ENCODE measurements at places on chromosomes 7 and 10.

- DNase-seq = no peak
Observed at GRCh38 chr10:129365767-129366402, 101.2 kb upstream of the MGMT start.

- no peak for DNase-seq
Observed at GRCh38 chr7:140034421-140034820, 28.3 kb downstream of the PARP12 start.

DNA sequence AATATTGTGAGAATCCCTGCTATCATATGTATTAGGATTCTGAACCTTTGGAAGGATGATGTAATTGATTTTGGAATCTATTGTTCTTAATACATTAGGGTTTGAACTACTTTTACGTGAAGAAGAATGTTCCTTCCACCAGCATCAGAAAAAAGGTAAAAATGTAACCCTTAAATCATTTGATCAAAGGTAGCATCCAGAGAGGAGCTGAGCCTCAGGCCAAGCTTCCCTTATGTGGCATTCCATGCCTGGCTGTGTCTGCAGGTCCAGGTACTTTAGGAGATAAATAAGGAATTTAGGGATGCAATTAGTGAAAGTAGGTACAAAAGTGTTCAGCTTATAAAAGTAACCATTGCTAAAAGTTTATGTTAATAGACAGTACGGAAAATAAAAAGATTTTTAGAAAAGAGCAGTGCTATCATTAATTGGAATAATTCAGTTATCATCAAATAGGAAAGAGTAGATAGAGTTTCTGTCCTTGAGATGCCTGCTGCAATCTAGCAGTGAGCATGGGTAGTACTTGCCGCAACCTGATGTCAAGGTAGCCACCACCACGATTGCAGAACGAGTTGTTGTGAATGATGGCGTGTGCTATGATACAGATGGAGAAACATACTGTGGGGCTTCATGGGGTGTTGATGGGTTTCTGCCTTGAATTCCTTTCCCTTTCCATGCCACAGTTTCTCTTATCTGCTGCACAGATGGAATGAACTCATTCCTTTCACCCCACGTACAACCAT is 228.8 kb downstream of the GATA3 start:
- DNase-seq = no peak

GRCh38 chr10:131314148-131314547 is 2.6 kb upstream of the TCERG1L start:
- DNase-seq = no peak

DNA sequence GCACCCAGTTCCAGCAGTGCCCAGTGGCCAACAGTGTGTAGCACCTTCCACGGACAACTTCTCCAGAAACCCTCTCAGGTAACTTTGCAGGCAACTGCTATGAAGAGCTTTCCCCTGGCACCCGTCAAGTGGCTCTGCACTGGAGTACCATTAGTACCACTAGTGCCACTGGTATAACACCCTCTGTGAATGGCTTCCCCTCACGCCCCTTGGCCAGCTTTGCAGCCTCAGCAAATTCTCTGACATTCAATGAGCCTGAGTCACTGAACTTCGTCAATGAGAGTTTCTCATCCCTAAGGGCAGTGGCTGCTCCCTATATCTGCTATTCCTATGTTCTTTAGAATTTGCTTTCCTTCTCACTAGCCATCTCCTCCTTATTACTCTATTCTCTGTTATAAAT is 7.6 kb upstream of the HERPUD2 start:
- DNase-seq = no peak

- no peak for DNase-seq
Observed at GRCh38 chr7:26534649-26535482, 243.2 kb downstream of the SNX10 start.

- DNase-seq = peak; percentile 10
Observed at GRCh38 chr10:124827474-124827873, 25.9 kb downstream of the ABRAXAS2 start.

- DNase-seq = no peak
Observed at GRCh38 chr7:36961097-36961496, 236.8 kb upstream of the AOAH start.

GRCh38 chr10:35735412-35735811 is 93.3 kb upstream of the FZD8 start:
- DNase-seq = peak; percentile 48

DNA sequence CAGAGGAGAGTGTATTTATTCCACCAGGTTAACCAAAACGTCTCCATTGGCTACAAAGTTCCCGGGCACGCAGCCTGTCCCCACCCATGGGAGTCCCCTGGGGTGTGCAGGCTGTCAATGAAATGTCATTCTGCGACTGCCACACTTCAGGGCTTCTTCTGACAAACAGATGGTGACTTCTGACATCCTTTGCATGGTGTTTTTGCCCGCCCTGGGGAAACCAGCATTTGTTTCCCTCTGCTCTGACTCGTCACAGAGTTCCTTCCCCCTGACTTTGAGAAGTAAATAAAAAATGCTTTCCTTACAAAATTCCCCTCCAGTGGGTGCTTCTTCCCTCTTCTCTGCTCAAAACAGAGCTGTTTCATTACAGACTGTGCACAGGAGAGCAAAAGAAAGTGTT is 38.2 kb downstream of the TNS3 start:
- DNase-seq = no peak

DNA sequence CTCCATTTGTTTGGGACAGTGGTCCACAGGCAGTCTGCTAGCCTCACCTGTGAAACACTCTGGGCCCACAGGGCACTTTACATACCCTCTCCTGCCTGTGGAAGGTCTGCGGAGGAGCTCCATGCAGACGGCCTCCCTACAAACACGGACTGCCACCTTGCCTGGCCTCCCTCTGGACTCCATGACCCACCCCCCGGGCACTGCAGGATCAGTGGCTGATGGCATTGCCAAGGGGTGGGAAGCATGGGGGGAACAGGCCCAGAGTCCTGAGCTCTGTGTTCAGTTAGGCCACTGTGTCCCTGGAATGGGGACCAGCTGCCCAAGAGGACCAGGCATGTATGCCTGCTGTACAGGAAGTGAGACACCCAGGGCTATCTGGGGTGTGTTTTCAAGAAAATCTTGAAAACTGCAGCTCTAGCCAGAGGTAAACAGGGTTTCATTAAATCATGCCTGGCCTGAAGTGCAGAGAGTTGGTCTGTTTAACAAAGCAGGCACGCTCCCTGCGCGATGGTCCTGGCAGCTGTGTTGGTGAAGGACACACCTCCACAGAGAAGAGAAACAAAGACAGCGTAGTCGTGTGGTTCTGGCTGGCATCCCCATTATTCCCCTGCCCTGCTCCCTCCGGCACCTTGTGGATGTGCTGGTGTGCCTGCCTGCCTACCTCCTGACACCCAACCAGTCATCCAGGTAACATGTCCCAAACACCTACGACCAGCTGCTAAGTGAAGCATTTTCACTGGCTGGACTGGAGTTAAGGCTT is 470.8 kb upstream of the ZMIZ1 start:
- no peak for DNase-seq

GRCh38 chr7:43559171-43559945 is 23.6 kb upstream of the STK17A start:
- no peak for DNase-seq

DNA sequence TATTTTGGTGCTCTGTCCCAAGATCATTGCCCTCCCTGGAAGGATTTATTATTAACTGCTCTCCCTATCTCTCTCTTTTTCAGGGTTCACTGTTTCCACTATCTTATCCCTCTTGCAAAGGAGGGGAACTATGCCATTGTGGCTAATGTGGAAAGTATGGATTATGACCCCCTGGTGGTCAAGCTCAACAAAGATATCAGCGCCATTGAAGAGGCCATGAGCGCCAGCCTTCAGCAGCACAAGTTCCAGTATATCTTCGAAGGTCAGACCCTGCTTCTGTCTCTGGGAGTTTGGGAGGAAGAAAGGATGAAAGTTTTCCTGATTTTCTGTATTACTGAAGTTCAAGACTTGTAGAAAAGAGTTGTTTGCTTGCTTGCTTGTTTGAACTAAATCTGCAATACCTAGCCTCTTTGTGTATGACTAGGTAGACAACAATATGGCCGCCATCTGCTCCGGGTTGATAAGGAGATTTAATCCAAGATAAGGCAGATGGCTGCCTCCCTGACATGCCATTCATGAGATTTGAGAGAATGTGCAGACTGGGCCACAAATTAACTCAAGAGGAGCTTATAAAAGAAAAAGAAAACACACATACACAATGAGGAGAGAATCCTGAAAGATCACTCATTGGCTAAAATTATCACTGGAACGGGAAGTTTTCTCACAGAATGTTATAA is 122.2 kb upstream of the LRGUK start:
- DNase-seq = no peak

- peak; percentile 82 for DNase-seq
Observed at GRCh38 chr10:108789919-108790318, 1133.4 kb downstream of the XPNPEP1 start.

DNA sequence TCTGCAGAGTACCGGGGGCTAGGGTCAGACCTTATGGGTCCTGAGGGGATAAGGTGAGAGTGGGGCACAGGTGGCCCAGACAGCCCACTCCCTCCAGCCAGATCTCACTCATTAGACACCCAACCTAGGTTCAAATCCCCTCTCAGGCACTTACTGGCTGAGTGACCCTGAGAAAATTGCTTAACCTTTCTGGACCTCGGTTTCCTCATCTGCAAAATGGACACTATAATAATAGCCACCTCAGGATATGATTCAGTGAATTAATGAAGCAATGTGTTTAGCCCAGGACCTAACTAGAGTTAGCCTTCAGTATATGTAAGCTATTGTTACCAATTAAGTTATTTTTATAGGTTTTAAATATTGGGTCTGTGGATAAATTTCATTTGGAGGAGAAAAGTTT is 122.6 kb downstream of the RGS10 start:
- no peak for DNase-seq

DNA sequence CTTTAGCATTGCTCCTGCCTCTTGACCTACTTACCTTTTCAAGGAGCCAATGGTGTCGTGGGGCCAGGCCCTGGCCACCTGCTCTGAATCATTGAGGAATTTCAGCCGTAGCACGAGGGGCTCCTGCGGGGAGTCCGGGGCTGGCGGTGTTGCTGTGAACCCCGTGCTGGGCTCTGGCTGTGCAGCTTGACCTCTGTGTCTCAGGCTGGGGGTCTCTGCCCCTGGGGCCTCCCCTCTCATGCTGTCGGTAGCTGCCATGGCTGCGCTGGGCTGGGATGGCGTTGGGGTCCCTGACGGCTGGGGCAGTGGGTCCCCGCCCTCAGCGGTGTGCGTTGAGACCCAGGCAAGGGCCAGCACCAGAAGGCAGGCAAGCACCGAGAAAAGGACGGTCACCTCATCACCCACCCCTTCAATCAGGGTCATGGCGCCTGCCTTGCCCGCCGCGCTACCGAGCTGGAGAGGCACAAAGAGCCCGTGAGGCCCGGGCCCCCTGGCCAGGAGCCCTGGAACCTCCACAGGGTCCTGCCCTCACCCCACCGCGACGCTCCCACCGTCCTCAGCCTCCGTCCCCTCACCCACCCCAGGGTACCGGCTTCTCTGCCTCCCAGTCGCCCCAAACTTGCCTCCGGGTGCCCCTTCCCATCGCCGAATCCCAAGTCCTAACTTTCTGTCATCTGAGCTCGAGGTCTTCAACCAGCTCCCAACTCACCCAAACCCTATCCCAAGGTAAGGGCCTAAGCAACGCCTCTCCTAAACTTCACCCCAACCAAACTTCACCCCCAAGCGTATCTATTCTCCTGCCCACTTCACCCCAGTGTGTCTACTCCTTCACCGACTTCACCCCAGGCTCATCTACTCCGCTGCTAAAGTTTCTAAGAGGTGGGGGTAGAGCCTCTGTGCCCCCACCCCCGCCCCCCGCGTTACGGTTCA is 887 bp downstream of the TMUB1 start:
- no peak for DNase-seq

GRCh38 chr7:38929460-38930171 is 20.6 kb upstream of the VPS41 start:
- DNase-seq = peak; percentile 18

- no peak for DNase-seq
Observed at GRCh38 chr10:28113202-28113601, 114.3 kb upstream of the ODAD2 start.

GRCh38 chr7:141704112-141704511 is 2.1 kb upstream of the DENND11 start:
- DNase-seq = no peak

DNA sequence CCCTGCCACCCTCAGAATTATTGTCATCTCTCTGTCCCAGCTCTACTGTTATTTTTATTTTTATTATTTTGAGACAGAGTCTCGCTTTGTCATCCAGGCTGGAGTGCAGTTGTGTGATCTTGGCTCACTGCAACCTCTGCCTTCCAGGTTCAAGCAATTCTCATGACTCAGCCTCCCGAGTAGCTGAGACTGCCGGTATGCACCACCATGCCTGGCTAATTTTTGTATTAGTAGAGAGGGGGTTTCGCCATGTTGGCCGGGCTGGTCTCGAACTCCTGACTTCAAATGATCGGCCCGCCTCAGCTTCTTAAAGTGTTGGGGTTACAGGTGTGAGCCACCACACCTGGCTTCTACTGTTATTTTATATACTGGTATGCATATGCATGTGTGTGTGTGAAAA is 11.0 kb downstream of the CALHM2 start:
- no peak for DNase-seq

DNA sequence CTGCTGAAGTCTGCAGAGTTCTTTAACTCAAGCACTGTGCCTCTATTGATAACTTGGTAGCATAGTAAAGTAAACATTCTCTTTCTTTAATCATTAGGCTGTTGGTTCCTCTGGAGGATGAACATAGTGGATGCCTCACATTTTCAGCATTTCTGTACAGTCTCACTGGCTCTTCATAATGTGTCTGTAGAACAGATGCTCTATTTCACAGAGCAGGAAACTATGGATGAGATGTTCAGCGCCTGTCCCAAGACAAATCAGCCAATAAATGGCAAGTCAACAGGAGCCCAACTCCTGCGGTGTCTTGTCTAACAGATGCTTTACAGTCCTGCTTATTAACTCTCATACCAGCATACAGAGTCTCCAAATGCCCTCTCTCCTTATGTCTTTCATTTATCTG is 36.5 kb downstream of the NRBF2 start:
- no peak for DNase-seq

- no peak for DNase-seq
Observed at GRCh38 chr7:140225562-140226249, 48.9 kb upstream of the KDM7A start.

GRCh38 chr10:33009244-33010131 is 51.5 kb upstream of the ITGB1 start:
- peak; percentile 7 for DNase-seq

- peak; percentile 42 for DNase-seq
Observed at GRCh38 chr10:90849956-90850749, 7.7 kb downstream of the HTR7 start.

- DNase-seq = peak; percentile 23
Observed at GRCh38 chr10:26805567-26806245, 55.1 kb downstream of the ABI1 start.
